Fibroblast of the conjunctiva (primary cell): ENCODE measurements at places on chromosomes 1 and 21.

DNA sequence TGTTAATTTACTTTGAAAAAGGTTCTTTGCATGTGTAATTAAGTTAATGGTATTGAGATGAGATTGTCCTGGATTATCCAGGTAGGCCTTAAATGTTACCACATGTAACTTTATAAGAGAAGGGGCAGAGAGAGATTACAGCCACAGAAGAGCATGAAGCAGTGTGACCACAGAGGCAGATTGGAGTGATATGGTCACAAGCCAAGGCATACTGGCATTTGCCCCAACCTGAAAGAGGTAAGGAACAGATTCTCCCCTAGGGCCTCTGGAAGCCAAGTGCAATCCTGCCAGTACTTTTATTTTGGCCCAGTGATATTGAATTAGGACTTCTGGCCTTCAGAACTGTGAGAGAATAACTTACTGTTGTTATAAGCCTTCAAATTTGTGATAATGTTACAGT is 23.0 kb downstream of the RNF2 start:
- DNase-seq = no peak

GRCh38 chr1:192954705-192955265 is 104.4 kb downstream of the UCHL5 start:
- no peak for DNase-seq

DNA sequence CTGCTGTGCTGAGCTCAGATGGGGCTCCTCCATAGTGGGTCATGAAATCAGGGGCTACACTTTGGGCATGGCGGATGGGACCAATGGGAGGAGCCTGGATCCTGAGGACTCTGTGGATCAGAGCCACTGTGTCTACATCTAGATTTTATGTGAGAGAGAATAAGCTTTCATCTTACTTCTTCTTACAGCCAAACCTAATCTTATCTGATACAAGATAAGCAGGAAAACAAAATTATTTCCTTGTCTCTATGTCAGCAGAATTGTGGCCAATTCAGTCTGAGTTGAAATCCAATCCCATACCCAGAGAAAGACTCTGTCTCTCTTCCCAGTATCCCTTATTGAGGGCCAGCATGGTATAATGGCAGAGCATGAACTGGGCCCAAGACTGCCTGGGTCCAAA is 56.2 kb downstream of the KIF14 start:
- no peak for DNase-seq

GRCh38 chr1:8191474-8191873 is 126.4 kb upstream of the SLC45A1 start:
- DNase-seq = no peak

DNA sequence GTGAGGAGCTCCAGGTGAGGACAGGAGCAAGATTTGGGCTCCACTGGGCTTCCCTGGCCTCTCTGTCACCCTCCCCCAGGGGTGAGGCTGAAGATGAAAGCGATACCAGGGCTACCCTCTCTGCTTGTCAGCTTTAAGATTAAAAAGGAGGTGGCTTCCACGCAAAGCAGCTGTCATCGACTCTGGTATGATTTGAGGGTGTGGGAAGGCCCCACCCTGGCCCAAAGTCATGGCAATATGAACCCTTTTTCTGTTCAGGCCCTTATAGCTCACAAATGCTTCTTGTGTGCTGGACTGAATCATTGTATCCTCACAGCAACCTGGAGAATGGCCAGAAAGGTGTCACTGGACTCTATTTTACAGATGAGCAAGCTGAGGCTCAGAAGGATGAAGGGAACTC is 41.6 kb downstream of the NUAK2 start:
- DNase-seq = no peak

DNA sequence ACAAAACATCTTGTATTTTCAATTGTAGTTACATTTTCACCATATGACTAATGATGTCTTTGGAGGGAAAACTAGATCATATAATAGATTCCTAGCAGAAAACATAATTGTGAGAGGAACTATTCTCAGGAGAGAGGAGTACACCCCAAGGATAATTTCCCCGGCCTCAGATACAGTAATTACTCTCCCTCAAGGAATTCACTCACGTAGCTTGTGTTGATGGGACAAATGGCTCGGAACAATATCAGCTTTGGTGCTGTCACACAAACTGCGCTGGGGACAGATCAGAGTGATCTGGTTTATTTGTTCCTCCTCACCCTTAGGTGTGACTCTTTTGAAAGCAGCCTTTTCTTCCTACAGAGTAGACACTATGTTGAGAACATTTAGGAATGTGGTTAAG is 11.2 kb downstream of the ABCG1 start:
- no peak for DNase-seq

GRCh38 chr1:116880917-116881316 is 28.8 kb upstream of the PTGFRN start:
- DNase-seq = no peak

- no peak for DNase-seq
These were observed 195.9 kb downstream of the KCNT2 start for GRCh38 chr1:196412326-196412725.

GRCh38 chr1:11012260-11013159 is at the start of gene TARDBP:
TSS of gene TARDBP (plus strand) at chr1:11012654. CDS start at chr1:11013728, 1,074 bp downstream.
- DNase-seq = peak; percentile 53

- peak; percentile 95 for DNase-seq
These were observed 471.7 kb upstream of the VAMP3 start for GRCh38 chr1:7299329-7299799.

DNA sequence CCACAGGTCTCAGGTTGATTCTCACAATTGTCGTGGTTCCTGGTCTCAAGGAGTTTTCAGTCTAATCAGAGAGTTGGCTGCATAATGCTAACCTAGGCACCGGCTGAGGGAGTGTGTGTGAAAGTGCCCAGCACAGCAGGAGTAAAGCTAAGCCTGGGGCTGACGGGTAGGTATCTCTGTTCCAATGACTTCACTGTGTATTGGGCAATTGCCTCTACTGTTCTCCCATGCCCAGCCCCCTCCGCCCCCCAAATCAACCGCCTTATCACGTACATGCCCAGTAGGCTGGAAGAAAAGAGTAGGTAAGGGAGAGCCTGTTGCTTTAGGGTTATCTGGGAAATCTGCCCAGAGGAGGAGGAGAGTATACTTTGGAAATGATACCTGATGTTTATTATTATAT is 54.7 kb downstream of the MRPS6 start:
- no peak for DNase-seq

GRCh38 chr1:39395357-39395831 is 96.0 kb upstream of the BMP8A start:
- DNase-seq = peak; percentile 43

GRCh38 chr1:109650609-109651008 is 5.3 kb upstream of the GSTM4 start:
- DNase-seq = no peak

DNA sequence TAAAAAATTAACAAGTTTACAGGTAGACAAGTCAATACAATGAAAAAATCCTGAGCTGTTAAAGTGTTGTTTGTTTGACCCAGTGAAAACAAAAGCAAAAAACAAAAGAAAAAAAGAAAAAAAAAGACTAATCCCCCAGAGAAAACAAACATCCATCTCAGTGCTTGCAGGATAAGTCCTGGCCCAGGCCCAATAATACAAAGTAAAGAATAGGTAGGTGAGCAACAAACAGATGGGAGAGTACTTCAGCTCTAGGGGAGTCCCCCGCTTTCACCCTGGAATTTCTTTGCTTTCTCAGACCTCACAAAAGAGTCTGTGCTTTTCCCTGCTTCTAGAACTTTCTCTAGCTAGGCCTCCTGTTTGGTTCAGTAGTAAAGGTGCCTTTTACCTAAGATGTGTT is 70.3 kb downstream of the ABCA4 start:
- DNase-seq = no peak

GRCh38 chr1:175449306-175449705 is 256.7 kb upstream of the KIAA0040 start:
- DNase-seq = no peak

DNA sequence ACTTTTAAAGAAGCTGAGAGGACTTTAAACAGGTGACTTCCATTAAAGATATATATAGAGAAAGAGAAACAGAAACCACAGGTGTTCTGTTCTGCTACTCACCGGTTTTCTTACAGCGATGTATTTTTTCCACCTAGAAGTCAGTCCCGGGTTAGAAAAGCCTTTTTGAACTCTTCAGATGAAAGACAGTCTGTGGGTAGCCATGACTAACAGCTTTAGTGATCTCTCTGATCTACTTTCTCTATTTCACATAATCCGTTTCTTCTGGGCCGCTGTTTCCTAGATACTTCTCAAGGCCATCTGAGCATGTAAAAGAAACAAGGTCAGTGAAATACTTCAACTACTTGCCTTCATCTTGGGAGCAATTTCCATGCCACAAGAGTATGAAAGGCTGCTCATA is 25.1 kb downstream of the WDR64 start:
- no peak for DNase-seq

- DNase-seq = no peak
These were observed 2.3 kb downstream of the VPS26C start for GRCh38 chr21:37264808-37265207.

DNA sequence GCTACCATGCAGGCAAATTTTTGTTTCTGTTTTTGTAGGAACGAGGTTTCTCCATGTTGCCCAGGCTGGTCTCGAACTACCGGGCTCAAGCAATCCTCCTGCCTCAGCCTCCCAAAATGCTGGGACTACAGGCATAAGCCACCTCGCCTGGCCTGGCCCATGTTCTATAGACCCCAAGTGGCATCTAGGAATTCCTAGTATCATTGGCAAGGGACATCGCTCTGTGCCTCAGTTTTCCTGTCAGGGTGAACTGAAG is 14.5 kb downstream of the NES start:
- DNase-seq = no peak

GRCh38 chr1:153680120-153680403 is 1.6 kb downstream of the NPR1 start:
- DNase-seq = no peak

GRCh38 chr1:22709891-22710700 is 543 bp upstream of the EPHB2 start:
- DNase-seq = no peak

GRCh38 chr1:113913312-113913668 is 8.2 kb downstream of the DCLRE1B start:
- no peak for DNase-seq

DNA sequence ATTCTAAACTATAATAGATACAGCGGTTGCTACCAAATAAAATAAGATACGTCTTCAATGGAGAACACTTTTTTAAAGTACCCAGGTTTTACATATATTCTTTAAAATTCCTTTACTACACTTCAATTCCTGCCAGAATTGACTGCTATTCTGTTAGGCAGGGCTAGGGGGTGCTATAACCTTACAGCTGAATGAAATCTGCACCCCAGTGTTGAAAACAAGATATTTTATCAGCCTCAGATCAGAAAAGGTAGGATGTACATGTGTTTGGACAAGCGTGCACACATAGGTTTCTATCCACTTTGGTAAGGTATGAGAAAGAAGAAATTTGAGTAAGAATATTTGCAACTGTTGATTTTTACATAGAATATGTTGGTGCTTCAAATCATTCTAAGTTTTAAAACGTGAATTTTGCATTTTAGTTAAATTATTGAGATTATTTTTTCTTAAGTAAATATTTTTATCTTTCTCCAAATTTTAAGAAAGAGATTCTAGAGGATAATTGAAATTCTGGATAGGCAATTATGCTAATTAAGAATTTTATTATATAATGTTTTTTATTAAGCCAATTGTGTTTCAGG is 490.8 kb upstream of the ADGRL4 start:
- DNase-seq = peak; percentile 44

DNA sequence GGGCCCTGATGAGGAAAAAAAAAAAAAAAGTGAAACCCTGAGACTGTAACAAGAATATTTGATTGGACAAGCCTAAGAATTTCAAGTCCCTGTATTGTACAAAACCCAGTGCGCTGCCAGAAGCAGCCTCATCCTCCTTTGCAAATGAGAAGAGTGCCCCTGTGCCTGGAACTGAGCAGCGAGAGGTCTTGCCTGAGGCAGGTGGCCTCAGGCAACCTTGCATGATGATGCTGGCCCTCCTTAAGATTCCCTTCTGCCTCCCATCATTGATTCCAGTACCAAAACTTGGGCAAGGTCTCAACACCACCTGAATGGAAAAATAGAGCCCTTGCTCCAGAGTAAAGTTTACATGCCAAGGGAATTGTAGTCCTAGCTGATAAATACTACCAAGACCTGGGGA is 129.6 kb upstream of the RAB4A start:
- no peak for DNase-seq

- no peak for DNase-seq
These were observed 222.9 kb upstream of the SGIP1 start for GRCh38 chr1:66311092-66311491.

DNA sequence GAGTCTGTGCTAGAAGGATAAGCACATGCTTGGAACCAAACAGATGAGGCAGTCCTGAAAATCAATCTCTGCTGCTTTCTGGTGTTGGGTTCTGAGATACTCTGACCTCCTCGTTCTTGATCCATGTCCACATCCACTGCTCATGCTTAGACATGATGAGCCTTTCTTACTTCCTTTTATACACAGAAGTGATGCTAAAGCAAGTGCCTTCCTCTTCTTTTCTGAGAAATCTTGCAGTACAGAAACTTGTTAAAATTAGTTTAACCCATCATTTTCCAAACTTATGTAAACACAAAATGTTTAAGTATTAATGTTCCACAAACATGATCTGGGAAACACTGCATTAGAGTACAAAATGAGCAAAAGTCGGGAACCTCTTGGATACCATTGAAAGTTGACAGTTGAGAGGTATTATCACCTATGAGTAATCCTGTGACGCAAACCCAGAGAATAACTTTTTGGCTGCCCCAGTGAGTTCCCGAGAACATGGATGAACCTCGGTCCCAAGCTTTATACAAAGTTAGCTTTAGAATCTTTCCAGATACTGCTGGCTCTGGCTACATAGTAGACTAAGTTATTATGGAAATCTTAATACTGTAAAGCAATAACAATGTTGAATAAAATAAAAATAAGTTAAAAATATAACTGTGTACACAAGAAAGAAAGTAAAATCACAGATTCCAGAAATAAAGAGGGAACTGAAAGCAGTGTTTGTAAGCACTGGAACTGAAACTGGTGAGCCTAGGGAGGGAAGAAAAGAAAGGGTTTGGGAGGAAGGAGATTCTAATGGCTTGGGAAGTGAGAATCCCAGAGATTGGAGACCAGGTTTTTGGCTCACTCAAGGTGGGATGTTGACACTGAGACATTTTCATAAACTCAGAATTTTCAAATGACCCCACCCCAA is 429.3 kb upstream of the RUNX1 start:
- DNase-seq = no peak

DNA sequence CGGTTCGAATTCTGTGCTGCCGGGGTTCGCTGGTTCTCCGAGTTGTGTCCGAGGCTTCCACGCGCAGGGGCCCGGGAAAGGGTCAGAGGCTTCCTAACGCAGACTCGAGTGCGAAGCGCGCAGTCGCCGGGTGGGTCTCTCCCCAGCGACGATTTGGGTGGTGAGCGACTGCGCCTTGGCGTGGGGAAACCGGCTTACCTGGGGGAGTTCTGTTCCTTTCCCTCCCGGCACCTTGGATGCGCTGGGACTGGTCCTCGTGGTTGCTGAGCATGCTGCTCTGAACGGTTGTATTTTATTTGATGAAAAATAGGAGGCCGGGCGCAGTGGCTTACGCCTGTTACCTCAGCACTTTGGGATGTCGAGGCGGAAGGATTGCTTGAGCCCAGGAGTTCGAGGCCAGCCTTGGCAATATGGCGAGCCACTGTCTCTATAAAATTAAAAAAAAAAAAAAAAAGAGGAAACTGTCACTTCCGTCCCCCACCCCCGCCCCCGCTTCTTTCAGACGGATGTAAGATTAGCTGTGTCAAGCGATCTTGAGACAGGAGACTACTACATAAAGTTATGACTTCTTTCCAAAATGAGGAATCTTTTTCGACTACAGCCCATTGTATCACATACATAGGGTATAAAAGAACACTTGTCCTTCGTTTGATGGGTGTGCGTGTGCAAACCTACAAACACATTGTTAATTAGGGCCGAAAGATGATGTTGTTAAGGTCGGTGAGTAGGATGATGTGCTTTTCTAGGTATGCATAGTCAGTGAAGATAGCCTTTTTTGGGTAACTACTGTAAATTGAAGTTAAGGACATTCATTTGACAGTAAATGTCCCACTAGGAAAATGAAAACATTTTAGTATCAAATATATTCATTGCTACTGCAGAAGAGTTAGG is at the start of gene CCDC18:
CCDC18 (plus strand) TSS at position 2 of the 891 bp plus-strand sequence. CDS start 2,638 bp downstream, outside the sequence.
- DNase-seq = no peak
